ENCODE measurements at places on chromosomes 6 and 20.

DNA sequence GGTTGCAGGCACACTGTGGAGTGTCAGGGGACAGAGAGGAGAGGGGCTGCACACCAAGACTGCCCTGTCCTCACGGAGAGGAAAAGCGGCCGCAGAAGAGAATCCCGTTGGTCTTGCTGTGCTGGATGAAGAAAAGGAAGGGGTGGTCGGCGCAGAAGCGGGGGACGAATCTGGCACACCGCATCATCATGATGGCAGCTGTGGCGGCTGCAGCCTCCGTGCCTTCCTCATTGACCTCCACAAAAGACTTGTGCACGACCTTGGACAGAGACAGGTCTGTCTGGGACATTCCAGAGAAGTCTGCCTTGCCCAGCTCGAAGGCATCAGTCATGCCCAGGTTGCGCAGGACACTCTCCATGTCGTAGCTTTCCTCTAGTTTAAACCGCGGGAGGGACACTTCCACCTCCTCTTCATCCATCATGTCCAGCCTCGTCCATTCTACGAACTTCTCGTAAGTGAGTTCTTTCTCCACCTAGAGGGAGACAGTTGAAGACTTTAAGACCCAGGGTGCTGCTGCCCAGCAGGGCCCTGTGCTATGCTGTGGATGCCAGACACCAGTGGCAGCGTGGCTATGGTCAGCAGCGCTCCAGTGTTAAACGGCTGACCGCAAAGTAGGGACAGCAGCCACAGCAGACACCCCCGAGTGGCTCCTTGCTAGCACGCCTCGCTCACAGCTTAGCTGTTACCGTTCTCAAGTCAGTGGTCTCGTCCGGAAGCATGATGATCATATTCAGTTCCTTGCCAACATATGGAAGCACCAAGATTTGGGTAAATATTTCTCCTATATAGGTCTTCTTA lies 22.9 kb downstream of the SERPINB6 start:
- DNase-seq: no peak

- no peak for DNase-seq
These were observed 64.2 kb upstream of the INSM1 start for GRCh38 chr20:20303742-20304141.

DNA sequence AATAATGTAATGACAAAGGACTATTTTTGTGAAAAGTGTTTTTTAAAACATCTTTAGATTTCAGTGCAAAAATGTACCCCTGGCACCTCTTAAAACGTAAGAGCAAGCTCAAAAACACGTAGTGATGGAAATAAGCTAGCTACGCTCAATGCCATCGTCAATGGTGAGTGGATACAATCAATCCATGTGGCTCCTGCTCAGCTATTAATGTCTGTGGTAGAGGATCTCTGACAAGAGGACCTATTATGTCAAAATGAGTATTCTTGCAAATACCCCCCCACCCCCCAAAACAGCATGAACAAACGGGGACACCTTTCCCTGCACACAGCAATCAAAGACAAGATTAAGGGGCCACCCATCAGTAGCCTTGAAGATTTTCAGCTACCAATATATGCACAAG lies 65.1 kb upstream of the PTGIS start:
- no peak for DNase-seq

- peak; percentile 77 for DNase-seq
These were observed at the start of gene PHF1 for GRCh38 chr6:33410711-33411631. PHF1 (plus strand) TSS chr6:33411014; CDS start chr6:33412264, 1,250 bp downstream.

GRCh38 chr6:166420351-166420750 lies 37.6 kb upstream of the MPC1 start:
- DNase-seq: no peak

- DNase-seq: no peak
These were observed 19.2 kb upstream of the PTGIS start for GRCh38 chr20:49587111-49587570.

- no peak for DNase-seq
These were observed 60.7 kb upstream of the ADGRG6 start for GRCh38 chr6:142241061-142241460.

DNA sequence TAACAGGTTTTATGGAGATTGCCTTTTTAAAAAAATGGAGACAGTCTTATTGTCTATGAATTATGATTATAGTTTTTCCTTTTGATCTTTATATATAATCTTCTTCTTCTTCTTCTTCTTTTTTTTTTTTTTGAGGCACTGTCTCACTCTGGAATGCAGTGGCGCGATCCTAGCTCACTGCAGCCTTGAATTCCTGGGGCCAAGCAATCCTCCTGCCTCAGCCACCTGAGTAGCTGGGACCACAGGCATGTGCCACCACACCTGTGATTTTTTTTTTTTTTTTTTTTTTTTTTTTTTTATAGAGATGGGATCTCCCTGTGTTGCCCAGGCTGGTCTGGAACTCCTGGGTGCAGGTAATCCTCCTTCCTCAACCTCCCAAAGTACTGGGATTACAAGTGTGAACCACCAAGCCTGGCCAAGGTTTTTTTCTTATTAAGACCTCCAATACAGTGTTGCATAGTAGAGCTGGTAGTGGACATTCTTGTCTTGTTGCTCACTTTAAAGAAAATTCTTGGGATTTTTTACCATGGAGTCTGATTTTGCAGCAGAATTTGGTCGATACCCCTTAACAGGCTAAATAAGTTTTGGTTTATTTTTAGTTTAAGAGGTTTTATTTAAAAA lies 46.5 kb downstream of the STK4 start:
- no peak for DNase-seq

GRCh38 chr6:158413814-158414565 lies 101.7 kb downstream of the TULP4 start:
- no peak for DNase-seq

GRCh38 chr6:128763599-128764300 lies 119.2 kb upstream of the LAMA2 start:
- DNase-seq: no peak

- no peak for DNase-seq
These were observed 95.7 kb upstream of the DUSP22 start for GRCh38 chr6:196543-196942.

GRCh38 chr6:34602318-34603111 lies 46.4 kb upstream of the SPDEF start:
- no peak for DNase-seq

- DNase-seq: no peak
These were observed 198.6 kb upstream of the CDH4 start for GRCh38 chr20:61053487-61053886.
